ENCODE measurements at places on chromosomes 2 and 18.
A peak's percentile ranks its signal among the peaks of the same experiment; 100 is the strongest.

DNA sequence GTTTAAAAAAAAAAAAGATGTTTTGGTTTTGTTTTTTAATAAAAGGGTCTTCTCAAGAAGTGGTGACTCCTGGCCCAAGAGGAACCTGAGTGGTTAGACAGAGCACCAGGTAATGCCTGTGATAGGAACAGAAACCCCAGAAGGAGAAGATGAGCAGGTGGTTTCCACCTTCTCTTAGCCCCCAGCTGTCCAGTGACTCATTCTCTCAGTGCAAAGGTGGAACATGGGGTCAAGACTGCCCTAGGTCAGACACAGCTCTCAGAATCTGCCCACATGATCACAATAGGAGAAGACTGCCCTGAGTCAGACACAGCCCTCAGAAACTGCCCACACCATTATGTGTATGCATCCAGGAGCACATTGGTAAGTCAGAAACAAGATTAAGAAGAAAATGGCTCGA lies 61.8 kb downstream of the TBC1D8 start:
- no peak for DNase-seq

DNA sequence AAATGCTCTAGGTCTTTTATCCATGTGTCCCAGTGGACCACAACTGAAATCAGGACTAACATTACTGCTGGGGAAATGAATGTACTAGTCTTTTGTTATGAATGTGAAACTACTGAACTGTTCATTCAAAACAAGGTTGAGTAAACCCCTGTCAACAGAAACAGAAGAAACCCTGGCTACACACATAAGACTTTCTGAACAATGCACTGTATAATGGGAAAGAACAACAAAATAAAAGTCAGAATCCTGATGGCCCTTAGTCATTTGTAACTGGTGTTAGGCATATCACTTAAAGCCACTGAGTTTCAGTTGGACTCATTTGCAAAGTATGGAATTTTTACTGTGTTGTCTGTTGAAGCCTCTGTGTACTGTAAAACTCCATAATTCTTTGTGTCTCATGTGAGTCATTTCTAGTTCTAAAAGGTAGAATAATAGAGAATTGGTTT lies 77.0 kb upstream of the UBXN4 start:
- DNase-seq, result no peak

DNA sequence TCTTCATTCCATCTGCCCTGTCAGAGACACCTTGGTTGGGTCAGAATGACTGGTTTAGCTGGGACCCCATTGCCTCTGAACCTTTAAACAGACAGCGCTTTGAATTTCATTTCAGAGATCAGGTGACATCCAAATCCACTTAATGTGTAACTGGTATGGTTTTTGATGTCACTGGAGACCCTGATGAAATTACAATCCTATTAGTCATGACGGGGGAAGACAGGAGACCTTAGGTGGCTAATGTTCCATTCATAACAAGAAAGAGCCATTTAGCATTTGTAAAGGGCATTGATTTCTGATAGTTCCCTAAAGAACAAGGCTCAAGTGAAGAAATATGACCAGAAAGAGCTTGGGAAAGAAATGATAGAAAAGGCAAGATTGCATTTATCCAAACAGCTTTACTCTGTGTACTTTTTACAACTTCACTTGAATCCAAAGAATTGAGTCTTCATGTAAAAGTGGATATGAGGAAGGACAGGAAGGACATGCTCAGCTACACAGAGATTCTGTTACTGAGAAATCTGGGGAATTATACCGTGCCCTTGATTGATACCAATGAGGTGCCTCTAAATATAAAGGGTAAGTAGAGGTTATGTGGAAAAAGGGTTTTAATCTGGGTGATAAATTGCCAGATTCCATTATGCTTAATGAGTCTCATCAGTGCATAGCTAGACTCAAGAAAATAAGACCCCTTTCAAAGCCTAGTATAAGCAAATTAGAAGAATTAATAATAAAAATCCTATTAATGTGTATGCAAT lies 198.2 kb downstream of the NCKAP5 start:
- DNase-seq, result no peak

DNA sequence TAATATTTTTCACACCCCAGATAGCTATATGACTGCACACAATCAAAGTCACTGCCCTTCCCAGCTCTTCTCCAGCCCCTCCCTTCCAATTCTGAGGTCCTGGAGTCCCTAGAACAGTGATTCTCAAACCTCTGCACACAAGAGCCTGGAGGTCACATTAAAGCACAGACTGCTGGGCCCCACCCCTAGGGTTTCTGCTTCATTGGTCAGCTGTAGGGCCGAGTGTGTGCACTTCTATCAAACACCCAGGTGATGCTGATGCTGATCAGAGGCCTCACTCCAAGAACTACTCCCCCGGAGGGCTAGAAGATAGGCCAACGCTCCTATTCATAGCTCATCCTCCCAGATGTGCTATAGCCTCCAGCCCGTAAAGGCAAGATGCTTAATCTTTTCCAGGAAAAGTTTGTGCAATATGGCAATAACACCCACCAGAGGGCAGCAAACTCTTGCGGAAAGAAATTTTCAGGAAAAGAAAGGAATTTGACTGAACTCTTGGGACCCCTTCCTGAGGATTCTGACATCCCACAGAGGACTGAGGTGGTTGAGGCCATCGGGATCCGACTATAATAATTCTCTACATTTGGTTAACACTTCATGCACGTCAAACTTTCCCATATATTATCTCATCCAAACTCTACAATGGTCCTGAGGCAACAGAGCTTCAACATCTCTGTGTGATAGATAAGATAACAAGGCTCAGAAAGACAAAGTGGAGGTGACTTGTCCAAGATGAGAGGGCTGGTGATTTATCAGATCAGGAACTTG lies 194.2 kb upstream of the PKDCC start:
- DNase-seq, result peak; percentile 41

DNA sequence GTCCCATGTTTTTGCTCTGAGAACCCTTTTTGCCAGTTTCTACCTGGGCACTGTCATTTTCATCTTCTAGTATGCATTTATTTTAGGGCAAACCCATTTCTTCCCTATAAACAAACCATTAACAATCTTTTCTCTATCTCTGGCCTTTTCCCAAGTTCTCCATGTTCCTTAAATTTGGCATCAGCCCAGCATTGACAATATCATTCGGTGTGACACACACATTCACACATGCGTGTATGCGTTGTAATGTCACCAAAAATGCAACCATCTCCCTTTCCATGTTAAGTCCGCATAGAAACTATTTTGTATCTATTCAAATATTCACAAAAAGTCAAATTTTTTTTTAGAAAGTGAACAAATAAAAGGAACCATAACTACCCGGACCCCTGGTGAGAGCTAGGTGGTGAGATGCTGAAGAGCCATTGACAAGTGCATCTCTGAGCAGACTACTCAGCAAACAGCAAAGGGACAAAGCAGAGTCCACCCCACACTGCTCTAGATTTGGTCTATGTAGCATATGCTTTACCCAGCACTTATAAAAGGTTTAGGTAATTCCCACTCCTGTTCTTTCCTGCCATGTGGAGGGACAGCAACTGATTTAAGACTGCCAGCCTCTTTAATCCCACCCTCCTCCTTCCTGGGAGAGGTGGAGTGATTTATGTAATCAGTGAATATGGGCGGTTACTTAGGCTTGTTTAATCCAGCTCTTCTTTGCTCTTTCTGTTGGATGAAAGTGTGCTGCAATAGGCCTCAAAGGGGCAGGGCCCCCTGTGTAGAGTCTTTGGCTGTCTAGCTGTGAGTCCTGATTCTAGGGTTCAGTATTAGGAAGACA lies 124.1 kb downstream of the METTL8 start:
- no peak for DNase-seq

GRCh38 chr2:13791019-13791547 lies 841.4 kb upstream of the LRATD1 start:
- no peak for DNase-seq
